ENCODE measurements at places on chromosomes 1 and 21.
A peak's percentile ranks its signal among the peaks of the same experiment; 100 is the strongest.

DNA sequence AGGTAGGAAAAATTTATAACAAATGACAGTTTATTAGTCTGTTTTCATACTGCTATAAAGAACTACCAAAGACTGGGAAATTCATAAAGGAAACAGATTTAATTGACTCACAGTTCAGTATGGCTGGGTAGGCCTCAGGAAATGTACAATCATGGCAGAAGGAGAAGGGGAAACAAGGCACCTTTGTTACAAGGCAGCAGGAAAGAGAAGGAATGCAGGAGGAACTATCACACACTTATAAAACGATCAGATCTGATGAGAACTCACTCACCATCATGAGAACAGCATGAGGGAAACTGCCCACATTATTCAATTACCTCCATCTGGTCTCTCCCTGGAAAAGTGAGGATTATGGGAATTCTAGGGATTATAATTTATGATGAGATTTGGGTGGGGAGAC lies 61.3 kb downstream of the ASB17 start:
- no peak for DNase-seq

GRCh38 chr1:52899445-52899894 lies 22.1 kb downstream of the ECHDC2 start:
- no peak for DNase-seq

DNA sequence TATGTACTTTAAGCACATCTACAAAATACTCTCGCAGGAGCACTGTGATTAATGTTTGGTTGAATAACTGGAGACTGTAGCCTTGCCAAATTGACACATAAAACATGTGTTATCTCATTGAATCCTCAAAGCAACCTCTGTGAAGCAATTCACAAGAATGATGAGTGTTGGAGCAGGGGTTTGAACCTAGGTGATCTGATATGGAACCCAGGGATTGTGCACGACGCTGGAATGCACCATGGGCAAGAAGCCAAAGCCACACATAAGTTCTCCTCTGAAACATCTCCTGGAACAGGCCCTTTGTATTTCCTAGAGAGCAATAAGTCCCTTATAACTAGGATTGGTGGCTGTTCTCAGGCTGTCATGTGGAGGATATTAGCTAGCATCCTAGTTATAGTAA lies 124.6 kb upstream of the IVNS1ABP start:
- no peak for DNase-seq

GRCh38 chr21:32569261-32570230 lies 15.8 kb downstream of the TCP10L start:
- peak; percentile 83 for DNase-seq

GRCh38 chr21:35637431-35637830 lies 422.9 kb downstream of the SETD4 start:
- DNase-seq = no peak

DNA sequence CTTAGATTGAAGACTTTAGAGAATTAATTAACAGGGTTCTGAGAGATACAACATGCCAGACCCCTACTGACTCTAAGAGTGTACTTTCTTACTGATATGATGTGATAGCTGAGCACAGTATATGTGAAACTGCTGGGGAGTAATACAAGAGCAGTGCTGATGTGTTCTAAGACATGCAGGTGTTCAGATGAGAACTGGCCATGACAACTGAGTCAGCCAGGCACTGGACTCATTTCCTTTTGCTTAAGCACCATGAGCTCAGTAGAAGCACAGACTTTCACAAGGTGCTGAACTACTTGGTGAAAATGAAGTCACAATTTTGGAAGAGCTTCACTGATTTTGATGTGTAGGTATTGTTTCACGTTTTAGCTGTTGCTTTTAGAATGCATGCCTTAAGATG lies 15.9 kb upstream of the POGZ start:
- peak; percentile 76 for DNase-seq

DNA sequence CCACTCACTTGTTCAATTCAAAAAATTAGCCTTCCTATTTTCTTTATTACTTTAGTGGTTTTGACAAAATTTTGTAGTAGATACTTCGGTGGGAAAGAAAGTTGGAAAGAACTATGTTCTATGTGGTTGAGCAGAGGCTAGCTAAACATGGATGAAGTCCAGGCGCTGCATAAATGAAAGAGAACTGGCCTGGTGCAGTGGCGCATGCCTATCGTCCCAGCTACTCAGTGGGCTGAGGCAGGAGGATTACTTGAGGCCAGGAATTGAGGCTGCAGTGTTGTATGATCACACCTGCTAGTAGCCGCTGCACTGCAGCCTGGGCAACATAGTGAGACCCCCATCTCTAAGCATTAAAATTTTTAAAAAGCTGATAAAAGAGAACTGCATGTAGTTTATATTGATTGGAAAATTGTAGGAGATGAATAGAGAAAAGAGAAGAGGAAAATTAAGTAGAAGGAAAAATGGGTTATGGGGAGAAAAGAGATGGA lies 21.0 kb downstream of the IFNAR1 start:
- no peak for DNase-seq

DNA sequence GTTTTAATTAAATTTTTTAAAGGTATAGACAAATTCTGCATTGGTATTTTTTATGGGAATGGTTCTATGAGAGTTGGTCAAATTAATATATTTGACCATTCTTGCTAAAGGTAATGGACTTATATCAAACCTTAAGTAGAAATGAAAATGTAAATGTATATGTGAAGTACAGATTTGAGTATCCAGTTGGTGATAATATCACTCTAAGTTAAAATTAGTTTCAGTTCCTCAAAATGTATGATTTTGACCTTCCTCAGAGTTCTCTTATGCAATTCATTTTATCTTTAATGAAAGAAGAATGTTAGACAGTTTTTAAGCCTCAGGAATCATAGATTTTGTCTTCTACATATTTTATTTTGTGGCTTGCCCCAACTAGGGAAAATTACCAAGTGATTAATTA lies 1291.5 kb upstream of the B3GALT2 start:
- DNase-seq = no peak

GRCh38 chr1:211305044-211305443 lies 21.6 kb upstream of the TRAF5 start:
- DNase-seq = peak; percentile 87

- DNase-seq = no peak
These were observed 717.0 kb upstream of the TMPRSS15 start for GRCh38 chr21:19120591-19120990.

DNA sequence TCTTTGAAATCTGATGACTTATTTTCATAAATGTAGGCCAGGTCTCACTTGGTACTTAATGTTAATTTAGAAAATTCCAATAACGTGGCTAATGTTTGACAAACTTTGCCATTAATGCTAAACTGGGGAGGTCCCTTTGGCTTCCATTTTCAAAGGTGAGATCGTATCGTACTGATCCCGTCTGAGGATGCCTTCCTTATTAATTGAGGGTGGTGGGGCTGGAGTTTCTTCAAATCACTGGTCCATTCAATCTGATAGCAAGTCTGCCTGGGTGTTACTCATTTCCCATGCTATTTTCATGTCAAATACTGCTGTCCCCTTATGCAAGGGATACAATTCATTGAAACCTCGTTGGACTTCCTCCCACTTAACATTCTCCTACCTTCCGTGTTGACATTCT lies 327.1 kb downstream of the DISC1 start:
- DNase-seq = no peak

- DNase-seq = no peak
These were observed 37.0 kb upstream of the EPS15 start for GRCh38 chr1:51555866-51556619.

DNA sequence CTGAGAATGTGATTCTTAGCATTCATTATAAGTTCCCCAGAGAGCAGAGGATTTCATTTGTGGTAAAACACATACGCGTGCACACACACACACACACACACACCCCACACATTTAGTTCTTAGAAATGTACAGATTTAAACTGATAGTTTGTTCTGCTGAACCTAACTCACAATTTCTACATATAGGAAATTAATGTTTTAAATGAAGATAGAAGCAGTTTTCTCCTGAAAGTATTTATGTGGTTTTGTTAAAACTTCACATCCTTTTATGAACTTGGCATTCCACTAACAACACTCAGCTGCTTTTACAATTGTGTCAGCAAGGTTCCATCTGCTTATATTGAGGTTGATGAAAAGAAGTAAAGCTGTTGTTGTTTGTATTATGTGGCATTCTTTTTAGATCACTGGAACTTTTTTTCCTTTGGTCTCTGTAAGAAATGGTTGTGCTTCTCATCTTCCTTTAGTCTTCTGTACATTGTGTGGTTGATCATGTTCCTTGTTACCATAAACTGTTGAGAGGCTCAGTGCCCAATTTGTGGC lies 41.6 kb downstream of the AK4 start:
- DNase-seq = no peak

DNA sequence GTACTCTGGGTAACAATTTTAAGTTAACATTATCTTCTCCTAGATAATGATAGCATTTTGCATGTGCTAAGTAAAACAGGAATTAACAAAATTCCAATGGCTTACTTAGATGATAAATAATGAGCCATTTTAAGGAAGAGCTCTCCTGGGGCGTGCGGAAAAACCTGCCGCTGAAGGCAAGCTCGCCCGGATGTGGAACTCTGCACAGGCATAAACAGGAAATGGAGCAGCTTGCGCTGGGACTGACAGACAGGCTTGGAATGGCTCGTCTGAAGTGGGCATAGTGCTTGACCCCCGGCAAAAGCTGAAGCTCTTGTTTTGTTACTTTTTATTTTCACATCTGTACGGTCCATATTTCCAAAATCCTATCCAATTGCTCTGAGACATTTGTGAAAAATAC lies 169.2 kb downstream of the ZNF281 start:
- DNase-seq = no peak

DNA sequence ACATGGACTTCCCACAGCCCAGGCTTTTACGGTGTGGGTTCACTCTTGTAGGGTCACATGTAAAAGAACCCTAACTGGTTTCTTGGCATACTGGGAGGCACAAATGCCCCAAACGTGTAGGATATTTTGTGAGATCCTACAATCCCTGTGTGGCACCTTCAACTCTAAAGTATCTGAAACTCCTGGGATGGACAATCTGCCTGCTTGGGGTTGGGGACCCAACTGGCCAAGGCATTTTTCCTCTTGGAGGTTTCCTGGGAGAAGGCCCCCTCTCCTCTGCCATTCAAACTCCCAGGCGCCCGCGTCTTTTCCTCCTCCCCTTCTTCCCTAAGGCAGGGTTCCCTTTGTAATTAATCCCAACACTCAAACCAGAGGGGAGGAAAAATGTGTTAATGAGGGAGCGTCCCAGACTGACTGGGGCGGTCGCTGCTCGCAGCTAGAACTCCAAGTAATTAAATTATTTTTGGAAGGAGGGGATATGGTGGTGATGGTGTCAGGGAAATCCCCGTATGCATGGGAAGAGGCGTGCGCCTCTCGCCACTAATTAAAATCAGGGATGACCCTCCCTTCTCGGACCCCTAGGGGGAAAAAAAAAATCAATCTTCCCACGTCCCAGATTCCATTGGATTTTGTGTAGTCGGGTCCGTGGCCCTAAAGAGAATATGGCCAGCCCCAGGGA lies 681 bp upstream of the VANGL2 start:
- no peak for DNase-seq

GRCh38 chr1:185694081-185694480 lies 40.1 kb upstream of the HMCN1 start:
- DNase-seq = peak; percentile 34

DNA sequence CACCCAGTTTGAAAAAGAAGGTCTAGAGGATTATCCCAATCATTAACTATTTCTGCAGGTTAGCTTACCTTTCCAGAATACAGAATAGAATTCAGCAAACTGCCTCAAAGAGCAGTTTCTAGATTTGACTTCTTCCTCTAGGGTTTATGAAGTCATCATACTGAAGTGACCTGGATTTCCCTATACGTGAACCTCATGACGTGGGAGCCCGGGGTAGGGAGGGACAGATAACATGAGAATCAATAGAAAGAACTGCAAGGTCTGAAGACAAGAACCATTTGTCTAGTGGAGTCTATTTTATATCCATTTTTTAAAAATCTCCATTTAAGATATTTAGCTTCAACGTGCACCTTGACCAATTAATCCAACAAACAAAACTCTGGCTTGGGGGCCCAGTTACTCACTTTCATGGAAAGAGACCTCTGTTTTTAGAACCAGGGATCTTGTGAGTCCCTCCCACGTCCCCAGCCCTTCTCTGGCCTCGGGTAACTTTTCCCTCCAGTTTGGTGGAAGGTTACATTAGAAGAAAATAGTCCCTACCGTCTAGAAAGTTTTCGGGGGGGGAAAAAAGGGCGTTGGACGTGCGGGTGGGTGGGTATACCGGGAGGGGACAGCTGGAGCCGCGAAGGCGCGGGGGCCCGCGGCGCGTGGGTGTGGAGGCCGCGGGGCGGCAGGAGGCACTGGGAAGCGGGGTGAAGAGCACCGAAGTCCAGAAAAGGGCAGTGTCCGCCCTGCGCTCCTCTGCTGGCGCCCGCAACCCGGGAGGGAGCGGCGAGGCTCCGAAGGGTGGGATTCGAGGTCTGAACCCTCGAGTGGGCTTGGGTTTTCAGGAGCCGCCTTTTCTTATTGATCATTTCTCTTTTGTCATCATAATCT lies 13.8 kb upstream of the POGZ start:
- no peak for DNase-seq

- DNase-seq = no peak
These were observed 142.2 kb downstream of the SLC45A1 start for GRCh38 chr1:8460132-8460544.

DNA sequence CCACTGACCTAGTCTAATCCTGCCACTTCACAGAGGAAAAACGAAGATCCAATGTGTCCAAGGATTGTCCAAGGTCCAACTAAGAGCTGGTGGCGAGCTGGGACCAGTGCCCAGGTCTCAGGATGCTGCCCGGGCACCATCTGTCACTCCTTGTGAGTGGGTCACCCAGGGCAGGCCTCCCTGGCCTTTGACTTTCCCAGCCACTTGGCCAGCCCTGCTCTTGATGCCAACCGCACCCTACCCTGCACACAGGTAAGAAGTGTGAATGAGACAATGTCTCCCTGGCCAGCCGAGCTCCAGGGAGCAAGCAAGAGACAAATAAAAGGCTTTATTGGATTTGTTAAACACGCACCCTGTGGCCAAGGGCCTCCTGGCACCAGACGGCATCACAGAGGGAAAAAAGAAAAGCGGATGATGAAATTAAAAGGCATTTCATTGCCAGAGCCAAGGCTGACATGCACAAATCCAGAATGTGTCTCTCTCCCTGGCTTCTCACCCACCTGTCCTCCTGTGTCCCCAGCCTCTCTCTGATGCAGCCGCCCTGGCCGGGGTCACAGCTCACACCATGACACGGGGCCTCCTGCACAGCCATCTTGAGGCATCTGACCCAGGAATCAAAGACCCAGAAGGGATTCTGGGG lies 72.8 kb downstream of the CAMK2N1 start:
- DNase-seq = no peak
